ENCODE measurements at places on chromosomes 5 and 9. TPM values are rescaled to one million over a fixed set of nuclear protein-coding genes. Genes with fewer than 3 reads are reported as not detected.

Gene ZNF782
- total RNA-seq = 4.7 TPM

Gene CLTA
- total RNA-seq = 165 TPM

Gene NR4A3
- not detected for total RNA-seq

Gene C9orf152
- 0.95 TPM for total RNA-seq

Gene BAAT
- total RNA-seq = not detected

Gene TAF1L
- not detected for total RNA-seq

Gene GABRA1
- not detected for total RNA-seq

Gene SPAAR
- total RNA-seq = 1.1 TPM

Gene TMEM250
- 34.3 TPM for total RNA-seq

Gene FOXD1
- total RNA-seq = 0.48 TPM

Gene GPR21
- 1.9 TPM for total RNA-seq

Gene CFAP90
- not detected for total RNA-seq

Gene DMRT3
- total RNA-seq = 1.0 TPM

- no peak for DNase-seq
Measured at GRCh38 chr5:157072508-157072907, 13.6 kb upstream of the HAVCR1 start.

DNA sequence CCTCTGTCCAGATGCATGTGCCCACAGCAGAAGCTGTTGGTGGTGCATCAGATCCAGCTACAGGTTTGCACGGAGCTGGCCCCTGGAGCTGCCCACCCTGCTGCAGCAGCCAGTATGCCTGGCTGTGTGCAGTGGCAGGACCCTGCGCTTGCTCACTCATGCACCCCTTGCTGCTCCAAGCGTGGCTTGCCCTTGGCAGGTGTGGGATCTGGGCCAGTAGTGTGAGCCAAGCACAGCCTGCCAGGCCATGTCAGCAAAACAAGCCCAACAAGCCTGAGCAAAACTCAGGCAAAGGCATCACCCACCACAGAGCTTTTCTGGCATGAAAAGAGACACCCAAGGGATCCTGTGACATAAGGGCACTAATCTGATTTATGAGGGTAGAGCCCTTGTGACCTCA, 18.3 kb upstream of the ECPAS start:
- no peak for DNase-seq

DNA sequence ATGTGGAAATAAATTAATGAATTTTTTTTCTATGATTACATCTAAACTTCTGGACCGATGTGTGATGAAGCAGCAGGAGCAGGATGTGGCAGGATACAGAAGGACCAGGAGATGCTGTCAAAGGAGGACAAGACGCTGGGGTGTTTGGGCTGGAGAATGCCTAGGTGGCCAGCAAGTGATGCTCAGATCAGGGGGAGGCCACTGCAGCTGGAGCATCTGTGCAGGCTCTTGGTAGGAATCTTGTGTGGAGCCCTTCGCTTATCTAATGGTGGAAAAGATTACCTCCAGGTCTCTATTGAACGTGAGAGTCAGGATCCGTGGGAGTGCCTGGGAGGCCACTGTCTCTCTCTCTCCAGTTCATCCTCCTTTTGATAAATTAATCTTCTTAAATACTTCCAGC, 79.8 kb downstream of the MRPL36 start:
- DNase-seq = no peak

DNA sequence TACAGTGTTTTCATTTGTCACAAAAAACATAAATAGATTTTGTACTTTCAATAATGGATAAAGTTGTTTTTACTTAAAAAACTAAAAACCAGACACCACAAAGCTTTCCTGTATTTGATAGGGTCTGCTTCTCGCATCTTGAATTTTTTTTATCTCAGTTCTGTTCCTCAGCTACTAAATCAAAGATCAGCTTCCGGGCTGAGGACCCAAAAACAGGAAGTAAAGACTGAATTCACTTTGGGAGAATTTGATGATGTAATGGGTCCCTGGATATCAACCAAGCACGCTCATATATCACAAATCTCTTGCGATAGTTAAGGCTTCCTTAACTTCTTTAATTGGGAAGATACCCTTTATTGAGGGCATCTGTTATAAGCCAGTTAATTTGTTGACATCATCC, 24.1 kb downstream of the ITK start:
- no peak for DNase-seq

- DNase-seq = no peak
Measured at GRCh38 chr5:173923218-173924095, 35.3 kb downstream of the CPEB4 start.

DNA sequence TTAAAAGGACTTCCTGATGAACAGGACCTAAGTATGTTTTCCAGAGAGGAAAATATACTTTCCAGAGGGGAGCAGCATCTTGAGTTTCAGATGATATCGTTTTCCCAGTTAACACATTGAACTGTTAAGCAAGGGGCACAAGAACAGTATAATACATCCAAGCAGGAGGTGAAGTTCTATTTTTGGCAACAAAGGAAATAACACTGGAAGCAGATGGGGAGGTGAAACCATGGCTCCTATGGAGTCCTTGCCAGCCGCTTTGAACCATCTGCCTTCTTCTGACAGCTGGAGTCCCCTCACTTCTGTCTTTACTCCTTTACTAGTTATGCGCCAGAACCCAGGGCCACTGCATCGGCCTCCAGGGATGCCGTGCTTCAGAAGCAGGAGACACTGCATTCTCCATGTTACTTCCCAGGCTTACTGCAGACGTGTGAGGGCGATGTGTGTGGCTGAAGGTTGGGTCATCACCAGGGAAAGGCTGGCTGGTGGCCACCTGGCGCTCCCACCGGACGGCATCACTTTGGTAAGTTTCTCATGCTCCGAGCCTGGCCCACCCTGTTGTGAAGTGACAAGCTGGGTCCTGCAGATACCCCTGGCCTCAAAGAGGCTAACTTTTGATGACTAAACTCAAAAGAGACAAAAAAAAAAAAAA, 77.8 kb downstream of the TTLL11 start:
- DNase-seq = no peak

DNA sequence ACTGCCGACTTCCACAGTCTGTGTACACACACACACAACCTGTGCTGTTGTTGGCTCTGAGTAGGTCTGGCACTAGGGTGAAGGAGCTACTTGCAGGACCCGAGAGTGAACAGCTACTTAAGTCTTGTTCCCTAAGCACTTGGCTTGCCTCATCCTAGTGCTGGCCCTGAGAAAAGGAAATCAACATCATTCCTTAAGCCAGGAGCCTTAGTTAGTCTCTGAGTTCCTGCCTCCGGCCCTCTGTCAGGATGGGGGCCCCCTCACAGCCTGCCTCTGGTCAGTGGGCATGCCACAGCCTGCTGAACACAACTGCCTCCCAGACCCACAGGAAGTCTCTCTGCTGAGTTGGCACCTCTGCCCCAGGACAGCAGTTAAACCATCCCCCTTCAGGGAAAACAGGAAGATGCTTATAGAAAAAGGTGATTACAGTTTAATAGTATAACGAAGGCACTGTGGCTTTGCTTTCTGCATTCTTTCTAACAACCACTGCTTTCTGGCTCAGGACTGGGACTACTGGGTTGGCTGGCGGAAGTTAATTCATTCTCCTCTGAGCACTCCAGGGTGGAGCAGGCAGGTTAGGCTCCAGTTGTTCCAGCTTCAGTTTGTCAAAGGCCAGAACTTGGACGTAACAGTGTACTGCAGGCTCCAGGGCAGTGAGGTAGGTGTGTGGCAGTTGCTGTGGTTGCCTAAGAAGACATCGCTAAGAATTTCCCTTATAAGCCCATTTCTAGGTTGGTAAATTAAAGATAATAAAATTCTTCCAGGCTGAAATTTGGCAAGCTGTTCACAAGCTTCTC, 2.8 kb downstream of the MAMDC2 start:
- DNase-seq = no peak

GRCh38 chr5:32170303-32171151, 3.6 kb downstream of the GOLPH3 start:
- DNase-seq = no peak

DNA sequence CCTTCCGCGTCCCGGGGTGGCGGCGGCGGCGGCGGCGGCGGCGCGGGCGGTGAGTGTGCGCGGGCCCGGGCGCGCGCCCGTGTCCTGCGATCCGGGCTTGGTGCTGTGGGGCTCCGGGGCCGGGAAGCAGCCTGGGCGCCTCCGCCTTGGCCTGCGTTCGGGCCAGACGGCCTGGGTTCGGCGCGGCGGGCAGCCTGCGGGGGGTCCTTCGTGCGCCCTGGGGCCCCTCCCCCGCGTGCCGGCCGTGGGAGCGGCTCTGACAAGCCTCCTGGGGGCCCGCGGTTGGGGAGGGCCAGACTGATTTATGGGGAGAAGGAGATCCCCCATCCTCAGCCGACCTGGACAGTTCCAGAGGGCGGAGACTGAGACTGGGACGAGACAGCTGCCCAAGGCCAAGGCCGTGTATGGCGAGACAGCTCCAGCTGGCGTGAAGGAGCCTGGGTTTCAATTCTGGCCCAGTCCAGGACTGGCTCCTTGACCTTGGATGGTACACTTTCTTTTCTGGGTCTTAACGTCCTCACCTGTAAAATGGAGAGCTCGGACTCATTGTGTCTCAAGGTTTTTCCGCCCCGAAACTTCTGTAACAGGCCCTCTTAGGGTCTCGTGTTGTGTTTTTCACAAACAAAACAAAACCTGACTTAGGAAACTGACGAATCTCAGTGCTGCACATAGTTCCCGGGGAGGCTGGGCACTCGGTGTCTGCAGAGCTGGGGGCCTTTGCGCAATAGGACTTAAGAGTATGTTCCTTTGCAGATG, 603 bp downstream of the TMEM268 start:
- no peak for DNase-seq

DNA sequence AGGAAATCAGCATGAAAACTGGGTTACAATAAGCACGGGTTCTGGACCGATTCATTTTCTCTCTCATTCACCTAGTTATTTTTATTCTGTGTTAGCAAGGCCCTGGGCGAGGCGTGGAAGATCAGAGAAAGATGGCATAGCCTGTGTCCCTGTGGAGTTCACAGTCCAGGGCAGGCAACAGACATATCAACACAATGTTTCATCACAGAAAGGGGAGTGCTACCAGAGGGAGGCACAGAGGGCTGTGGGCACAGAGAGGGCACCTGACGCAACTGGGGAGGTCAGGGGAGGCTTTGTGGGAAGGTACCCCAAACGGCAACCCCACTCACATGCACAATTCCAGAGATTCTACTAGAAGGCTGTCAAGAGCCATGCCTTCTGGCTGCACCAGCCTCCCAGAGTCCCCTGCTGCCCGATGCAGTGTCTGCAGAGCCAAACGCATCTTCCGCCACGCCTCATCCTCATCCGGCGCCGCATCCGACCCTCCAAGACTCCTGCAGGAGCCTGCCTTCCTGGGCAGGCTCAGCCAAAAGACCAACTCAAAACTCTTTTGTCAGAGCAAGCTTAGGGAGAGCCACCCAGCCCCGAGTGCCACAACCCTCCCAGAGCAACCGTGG, 1.4 kb downstream of the FAM193B start:
- no peak for DNase-seq

- no peak for DNase-seq
Measured at GRCh38 chr5:73958037-73958436, 332.0 kb downstream of the ARHGEF28 start.

GRCh38 chr5:143672806-143673205, 139.2 kb upstream of the HMHB1 start:
- DNase-seq = no peak

DNA sequence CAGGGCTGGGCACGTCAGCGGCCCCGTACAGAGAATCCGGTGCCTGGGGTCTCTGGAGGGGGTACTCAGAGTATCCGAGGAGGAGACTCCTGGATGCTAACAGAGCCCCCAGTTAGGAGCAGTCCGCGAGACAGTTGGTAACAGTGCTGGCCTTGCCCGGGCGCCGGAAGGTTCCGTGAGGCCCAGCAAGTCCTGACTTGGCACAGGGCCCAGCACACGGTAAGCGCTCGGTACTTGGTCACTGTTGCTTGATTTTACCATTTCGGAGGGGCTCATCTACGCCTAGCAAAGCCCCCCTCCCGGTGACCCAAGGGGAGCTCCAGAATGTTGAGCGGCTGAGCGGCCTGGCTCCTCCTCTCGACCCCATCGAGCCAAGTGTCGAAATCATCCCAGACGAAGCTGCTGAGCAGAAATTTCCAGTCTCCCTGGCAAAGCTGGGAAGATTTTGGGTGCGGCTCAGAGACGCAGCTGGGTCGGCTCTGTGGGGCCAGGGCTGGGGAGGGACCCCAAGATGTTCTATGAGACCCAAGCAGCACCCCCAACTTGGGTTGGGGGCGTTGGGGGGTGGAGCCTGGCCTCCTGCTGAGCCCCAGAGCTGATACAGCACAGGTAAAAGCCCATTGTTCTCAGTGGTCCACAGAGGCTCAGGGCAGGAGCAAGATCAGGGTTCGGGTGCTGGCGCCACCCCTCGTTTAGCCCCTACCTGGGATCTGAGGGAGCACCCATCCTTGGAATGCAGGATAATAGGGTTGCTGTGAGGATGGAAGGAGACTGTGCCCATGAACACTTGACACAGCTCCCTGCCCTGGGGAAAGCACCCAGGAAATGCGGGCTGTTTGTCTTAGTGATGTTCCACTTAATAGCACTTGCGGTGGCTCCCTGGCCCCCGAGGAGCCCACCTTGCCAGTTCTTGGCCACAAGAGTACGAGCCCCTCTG, 137.2 kb downstream of the C9orf50 start:
- DNase-seq = no peak

DNA sequence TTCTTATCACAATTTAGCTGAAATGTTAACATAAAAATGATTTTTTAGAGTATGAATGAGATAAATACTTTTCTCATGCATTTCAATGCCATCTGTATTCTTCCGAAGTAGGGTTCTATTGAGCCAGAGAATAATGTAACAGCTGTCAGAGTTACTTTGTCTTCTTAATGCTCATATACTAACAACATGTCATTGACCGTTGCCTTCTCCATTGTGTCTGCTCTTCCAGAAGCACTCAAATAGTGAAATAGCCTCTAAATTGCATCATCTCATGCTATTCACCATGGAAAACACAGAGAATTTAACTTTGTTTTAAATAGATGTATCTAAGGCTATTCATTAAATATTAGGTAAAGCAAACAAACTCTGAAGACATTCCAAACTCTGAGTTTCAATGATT, 1875.9 kb upstream of the CDH9 start:
- no peak for DNase-seq

GRCh38 chr5:36300191-36300926, 1.3 kb downstream of the RANBP3L start:
- no peak for DNase-seq

- no peak for DNase-seq
Measured at GRCh38 chr5:67581203-67581602, 384.6 kb upstream of the CD180 start.

GRCh38 chr9:37946041-37946440, 42.1 kb upstream of the SLC25A51 start:
- no peak for DNase-seq

DNA sequence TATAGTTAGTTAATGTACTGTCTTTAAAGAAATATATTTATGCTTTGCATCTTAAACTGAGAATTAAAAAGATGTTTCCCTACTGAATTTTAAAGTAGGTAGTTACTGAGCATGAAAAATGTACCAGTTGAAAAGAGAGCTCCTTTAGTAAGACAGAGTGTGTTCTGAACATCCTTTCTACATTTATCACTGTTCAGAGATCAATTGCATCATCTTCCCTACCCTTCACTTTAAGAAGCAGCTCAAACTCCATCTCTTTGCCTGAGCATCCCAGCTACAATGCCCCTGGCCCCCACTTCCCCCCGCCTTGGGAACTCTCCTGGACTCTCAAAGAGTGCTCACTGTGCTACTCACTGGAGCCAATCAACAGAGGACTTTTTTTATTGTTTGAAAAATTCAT, 164.7 kb downstream of the GNAQ start:
- no peak for DNase-seq
